Hepatocyte (in vitro differentiated cells): ENCODE measurements at places on chromosomes 3 and 15.
A peak's percentile ranks its signal among the peaks of the same experiment; 100 is the strongest.

DNA sequence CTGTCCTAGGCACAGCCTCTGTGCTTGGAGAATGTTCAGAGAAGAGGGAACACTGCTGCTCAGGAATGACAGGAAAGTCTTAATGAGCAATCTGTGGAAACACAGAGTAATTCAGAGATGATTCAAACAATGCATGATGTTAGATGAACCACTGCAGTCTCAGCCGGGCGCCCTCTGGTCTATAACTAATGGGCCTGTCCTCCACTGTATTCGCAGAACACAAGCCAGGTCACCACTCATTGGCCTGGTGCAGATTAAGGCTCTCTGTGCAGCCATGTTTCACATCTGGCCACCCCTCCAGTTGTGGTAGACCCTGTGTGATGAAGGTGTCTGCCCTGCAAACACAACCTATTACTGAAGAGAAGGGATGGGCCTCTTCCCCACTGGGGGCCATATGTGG, 281.7 kb upstream of the ROPN1 start:
- no peaks in the 10 kb centered on the region for H3K36me3 ChIP-seq
- no peaks in the 10 kb centered on the region for H3K27me3 ChIP-seq
- H3K4me1 ChIP-seq, result no peaks in the 10 kb centered on the region

DNA sequence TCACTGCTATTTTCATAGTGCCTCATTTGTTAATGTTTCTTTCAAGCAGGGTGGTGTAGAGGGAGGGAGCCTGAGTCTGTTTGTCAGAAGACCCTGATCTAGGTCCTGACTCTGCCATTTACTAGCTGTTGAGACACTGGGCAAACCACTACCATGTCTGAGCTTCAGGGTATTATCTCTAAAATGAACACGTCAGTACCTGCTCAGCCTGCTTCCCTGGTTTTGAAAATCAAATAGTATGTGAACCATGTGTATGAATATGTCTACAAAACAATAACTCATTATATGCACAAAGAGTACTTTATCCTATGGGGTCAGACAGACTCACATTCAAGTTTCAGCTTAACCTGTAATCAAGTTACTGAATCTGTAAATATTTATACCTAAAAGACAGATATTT, 25.1 kb downstream of the SYNPR start:
- H3K36me3 ChIP-seq, result no peaks in the 10 kb centered on the region
- DNase-seq, result no peak
- H3K27me3 ChIP-seq, result no peaks in the 10 kb centered on the region
- no peaks in the 10 kb centered on the region for H3K4me1 ChIP-seq
- H3K4me3 ChIP-seq, result no peak overlapping the region

- no peak for DNase-seq
- H3K27ac ChIP-seq, result no peak overlapping the region
- H3K4me1 ChIP-seq, result no peaks in the 10 kb centered on the region
- no peak overlapping the region for H3K4me3 ChIP-seq
- no peaks in the 10 kb centered on the region for H3K36me3 ChIP-seq
These were observed 44.4 kb upstream of the PSMD6 start for GRCh38 chr3:64067506-64068346.

DNA sequence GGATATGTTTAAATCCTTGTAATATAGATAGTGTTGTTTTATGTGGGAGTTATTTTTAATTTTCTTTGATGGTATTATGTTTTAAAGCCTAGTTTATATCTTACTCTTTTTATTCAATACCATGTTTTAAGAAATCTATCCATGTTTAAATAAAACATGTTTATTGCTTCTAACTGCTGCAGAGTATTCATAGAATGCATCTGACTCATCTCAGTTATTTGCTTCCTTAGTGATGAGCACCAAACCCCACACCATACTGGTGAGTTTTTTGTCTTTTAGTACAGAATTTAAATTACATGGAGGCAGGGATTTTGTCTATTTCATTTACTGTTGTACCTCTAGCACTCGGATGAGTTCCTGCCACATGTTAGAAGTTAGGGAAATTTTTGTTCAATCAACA, 209.2 kb downstream of the NSUN3 start:
- DNase-seq, result no peak
- no peak overlapping the region for H3K4me3 ChIP-seq
- no peak overlapping the region for H3K27ac ChIP-seq
- H3K27me3 ChIP-seq, result no peaks in the 10 kb centered on the region
- H3K36me3 ChIP-seq, result no peaks in the 10 kb centered on the region

DNA sequence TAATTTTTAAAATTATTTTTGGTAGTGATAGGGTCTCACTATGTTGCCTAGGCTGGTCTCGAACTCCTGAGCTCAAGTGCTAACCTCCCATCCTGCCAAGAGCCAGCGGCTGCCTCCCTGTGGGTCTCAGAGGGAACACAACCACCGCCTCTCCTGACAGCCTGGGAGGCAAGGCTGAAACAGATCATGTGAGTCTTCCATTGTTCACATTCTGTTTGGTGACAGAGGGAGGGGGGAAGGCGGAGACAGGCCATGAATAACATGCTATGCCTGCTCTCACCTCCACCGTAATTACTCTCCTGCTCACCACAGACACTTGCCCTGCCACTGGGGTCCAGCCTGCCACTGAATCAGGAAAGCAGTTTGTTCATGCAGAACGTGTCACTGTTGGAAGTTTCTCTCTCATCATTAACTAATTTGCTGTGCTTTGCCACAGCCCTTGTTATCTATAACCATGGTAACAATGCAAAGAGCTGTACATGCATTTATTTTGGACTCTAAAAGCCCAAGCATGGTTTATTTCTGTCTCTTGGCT, 78.4 kb upstream of the RASGRF1 start:
- H3K4me1 ChIP-seq, result peaks cover 15% of the 10 kb centered on the region
- no peak overlapping the region for H3K4me3 ChIP-seq
- DNase-seq, result peak; percentile 80
- no peaks in the 10 kb centered on the region for H3K36me3 ChIP-seq

DNA sequence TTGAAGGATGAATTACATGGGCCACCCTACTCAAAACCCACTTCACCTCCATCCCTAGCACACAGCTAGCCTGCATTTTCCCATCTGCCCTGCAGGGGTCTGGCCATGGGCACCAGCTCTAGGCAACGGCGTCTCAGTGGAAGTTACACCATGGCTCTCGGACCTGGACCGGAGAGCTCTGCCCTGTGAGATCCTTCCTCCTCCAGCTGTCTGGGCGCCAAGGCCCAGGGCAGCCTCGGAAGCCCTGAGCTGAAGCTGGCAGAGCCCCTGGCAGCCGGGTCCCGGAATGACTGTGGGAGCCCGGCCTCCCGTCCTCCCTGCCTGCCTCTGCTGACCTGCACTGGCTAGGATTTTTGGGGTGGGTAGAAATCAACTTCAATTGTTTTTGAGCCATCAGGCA, 98.9 kb downstream of the CHSY1 start:
- peaks cover 6% of the 10 kb centered on the region for H3K4me1 ChIP-seq
- DNase-seq, result no peak
- H3K27me3 ChIP-seq, result no peaks in the 10 kb centered on the region
- H3K4me3 ChIP-seq, result no peak overlapping the region

DNA sequence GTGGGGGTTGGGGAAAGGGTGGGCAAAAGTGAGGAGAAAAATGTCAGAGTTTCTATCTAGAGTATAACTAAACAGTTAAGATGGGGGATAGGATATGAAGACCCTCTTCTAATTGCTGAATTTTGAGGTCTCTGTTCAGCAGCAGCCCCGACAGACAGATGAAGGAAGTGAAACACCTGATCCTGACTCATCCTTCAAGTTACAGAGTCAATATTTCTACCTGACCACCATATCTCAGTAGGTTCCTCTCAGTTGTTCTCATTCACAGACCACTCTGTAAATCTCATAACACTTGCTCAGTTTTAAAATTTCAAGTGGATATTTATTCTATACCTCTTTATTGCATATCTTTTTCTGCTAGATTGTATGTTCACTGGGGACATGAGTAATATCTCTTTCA, 69.5 kb downstream of the CCDC54 start:
- no peaks in the 10 kb centered on the region for H3K27me3 ChIP-seq
- H3K4me3 ChIP-seq, result no peak overlapping the region
- H3K36me3 ChIP-seq, result no peaks in the 10 kb centered on the region
- H3K27ac ChIP-seq, result no peak overlapping the region
- no peaks in the 10 kb centered on the region for H3K4me1 ChIP-seq

DNA sequence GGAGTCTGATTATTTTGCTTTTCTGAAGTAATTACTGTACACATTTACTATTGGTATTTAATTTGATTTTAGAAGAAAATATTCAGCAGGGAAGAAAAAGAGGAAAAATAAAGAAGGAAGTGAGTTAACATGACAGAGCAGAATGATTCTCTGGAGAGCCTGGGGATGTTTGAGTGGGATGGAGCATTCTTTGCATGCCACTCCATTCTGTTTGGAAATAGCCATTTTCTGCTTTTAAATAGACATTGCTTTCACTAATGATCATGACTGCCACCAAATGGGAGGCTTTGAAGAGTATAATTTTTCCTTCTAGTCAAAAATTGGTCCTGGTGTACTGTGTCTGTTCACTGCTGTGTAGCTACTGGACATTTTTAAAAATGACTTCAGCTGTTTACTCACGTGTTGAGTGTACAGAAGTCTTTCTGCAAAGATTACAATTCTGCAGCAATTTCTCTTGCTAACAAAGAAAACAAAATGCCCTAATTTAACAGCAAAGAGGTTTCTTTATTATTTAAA, 196.1 kb downstream of the RYR3 start:
- DNase-seq, result no peak
- no peaks in the 10 kb centered on the region for H3K36me3 ChIP-seq
- no peaks in the 10 kb centered on the region for H3K27me3 ChIP-seq
- no peak overlapping the region for H3K27ac ChIP-seq
- H3K4me1 ChIP-seq, result no peaks in the 10 kb centered on the region
- no peak overlapping the region for H3K4me3 ChIP-seq

DNA sequence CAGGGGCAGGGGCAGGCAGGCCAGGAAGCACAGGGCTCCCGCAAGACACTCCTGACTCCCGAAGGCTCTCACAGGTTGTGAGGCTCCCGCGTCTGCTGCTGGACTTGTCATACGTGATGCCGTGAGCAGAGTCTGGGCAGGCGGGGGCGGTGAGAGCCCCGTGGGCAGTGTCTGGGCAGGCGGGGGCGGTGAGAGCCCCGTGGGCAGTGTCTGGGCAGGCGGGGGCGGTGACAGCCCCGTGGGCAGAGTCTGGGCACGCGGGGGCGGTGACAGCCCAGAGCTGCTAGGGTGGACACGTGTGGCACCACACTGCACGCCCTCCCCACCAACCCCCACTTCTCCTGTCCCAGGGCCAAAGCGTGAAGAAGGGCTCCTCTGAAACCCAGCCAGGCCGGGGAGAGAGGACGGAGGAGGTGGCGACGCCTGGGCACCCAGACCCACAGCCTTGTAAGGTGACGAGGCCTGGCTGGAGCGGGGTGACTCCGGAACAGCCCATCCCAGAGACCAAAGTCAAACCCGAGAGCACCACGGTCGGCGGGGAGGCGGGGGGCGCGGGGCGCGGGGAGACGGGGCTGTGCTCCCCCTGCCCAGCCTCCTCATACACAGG, 35.0 kb downstream of the TNK2 start:
- no peak for DNase-seq
- no peaks in the 10 kb centered on the region for H3K4me1 ChIP-seq
- no peaks in the 10 kb centered on the region for H3K27me3 ChIP-seq
- no peak overlapping the region for H3K27ac ChIP-seq

DNA sequence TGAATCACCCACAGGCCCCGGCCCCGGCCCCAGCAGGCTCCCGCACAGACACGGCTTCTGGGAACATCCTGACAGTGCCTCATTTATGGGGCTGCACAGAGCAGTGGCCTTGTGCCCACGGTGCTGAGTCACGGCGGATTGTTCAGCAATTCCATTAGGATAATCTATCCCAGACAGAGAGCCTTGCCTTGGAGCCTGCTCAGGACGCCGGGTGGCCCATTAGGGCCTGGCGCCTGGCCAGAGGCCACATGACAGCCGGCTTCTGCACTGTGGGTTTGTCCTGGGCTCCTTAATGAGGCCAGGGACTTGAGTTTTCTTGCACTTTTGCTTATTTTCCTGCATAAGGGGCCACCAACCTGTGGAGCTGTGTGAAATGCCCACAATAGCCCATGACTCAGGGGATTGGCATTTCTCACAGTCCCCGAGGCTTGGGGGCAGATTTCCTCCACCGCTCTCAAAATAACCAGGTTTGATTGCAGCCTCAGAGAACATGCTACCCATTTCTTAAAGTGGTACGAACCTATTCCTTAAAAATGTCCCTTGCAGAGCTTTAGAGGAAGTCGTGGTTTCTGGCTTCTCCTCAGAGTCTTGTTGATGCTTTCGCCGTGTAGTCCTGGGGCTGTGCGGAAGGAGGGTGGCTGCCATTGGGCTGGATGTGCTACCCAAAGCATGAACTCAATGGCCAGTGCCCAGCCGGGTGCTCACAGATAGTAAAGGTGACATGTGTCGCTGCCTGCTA, 19.0 kb downstream of the SYNM start:
- no peaks in the 10 kb centered on the region for H3K27me3 ChIP-seq
- H3K4me3 ChIP-seq, result no peak overlapping the region
- peak; percentile 92 for DNase-seq
- H3K36me3 ChIP-seq, result no peaks in the 10 kb centered on the region

DNA sequence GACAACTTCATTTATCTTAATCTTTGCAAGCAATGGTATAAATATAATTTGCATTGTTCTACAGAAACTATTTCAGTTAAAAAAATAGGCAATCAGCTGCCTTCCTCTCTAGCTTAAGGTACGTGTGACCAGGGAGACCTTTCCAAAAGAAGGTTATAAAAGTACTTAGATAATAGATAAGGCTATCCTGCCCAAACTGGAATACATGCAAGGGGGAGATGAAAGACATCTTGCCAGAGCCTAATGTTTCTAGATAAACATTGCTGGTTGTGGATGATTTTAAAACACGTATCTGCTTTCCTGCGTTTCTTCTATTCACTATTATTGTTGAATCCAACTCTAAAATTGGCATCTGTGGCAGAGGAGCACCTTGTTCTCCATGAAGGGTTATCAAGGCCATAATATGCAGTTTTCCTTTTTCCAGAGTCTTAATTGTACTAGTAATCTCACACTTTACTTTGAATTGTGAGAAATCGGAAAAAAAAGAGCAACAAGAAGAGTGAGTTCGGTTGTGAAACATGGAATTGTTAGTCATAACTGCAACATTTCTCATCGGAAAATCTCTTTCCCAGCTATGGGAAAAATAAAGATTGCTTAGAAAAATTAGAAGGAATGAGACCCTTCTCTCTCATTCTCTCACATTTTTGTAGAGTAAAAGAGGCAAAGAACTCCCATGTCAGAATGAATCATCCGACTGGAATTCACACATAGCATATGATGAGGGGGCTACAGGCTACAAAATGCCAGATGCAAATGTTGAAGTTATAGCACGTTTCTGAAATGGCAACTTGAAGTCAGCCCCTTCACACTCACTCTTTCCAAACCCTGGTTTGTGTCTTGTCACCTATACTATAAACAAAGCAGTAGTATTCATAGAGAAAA, 936.1 kb upstream of the NR2F2 start:
- no peak for DNase-seq
- H3K27me3 ChIP-seq, result no peaks in the 10 kb centered on the region
- no peak overlapping the region for H3K27ac ChIP-seq
- H3K4me1 ChIP-seq, result peaks cover 5% of the 10 kb centered on the region
- H3K4me3 ChIP-seq, result no peak overlapping the region
- H3K36me3 ChIP-seq, result no peaks in the 10 kb centered on the region
